GM20000 (cell line): ENCODE measurements at places on chromosomes 3 and 15.

GRCh38 chr3:25957026-25957425 lies 167.1 kb downstream of the OXSM start:
- no peak for DNase-seq

DNA sequence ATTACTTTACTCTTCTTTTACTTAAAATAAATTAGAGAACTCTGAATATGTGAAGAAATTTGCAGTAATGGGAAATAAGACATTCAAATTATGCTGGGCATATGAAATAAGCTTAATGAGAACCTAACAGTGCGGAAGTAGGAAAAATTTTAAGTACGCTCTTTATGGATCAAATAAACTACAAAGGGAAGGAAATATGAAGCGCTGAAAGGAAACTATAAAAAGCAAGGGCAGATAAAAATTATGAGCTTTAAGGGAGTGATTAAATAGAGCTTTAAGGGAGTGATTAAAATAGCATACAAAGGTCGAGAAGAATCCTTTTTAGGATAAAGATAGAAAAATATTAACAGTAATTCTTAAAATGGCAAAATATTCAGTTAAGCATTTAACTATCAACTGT lies 118.3 kb upstream of the AADACL2 start:
- DNase-seq, result no peak

DNA sequence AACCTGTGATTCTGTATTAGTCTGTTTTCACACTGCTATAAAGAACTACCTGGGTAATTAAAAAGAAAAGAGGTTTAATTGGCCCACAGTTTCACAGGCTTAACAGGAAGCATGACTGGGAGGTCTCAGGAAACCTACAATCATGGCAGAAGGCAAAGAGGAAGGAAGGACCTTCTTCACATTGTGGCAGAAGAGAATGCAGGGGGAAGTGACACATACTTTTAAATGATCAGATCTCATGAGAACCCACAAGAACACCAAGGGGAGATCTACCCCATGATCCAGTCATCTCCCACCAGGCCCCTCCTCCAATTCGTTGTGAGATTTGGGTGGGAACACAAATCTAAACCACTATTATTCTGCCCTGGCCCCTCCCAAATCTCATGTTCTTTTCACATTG lies 6.1 kb downstream of the ZKSCAN7 start:
- DNase-seq, result no peak

- DNase-seq, result no peak
Measured at GRCh38 chr3:190562866-190563510, 49.1 kb downstream of the IL1RAP start.

DNA sequence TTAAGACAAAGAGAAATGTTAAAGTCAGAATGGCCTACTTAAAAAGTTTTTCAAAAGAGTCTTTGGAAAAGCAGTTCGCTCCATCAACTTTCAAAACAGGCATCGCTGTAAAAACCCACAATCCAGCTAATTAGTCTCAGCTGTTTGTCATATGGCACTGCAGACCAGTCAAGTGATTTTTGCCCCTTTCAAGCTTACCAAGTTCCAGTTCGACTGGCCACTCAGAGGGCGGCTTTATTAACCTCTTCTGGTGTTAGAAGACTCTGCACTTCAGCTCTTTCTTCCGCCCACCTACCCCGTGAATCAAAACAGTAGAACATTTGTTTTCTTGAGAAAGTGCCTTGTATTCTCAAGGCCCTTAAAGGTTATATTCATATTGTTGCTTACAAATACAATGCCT lies 19.3 kb downstream of the RAB27A start:
- no peak for DNase-seq

DNA sequence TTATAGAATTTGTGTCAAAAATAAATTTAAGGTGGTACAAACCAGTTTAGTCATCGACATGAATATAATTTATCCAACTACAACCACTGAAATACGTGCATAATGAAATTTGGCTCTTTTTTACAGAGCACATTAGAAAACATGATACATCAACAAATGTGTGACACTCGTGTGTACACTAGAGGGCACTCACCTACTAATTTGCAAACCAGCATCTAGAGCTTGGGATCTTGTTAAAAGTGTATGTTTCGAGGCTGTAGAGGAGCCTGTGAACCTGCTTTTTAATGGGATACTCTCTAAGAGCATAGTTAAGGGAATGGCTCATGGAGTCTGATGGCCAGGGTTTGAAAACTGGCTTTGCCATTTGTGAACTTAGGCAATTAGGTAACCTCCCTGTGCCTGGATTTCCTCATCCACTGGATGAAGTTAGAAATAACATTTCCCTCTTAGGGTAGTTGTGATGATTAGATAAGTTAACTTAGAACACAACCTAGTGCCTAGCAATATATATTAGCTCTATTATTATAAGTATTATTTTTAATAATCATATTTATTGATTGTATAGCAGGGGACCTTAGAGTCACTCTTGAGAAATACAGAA lies 8.8 kb upstream of the CPOX start:
- DNase-seq, result peak; percentile 55
